Upper lobe of left lung (tissue), 6 donors: ENCODE measurements at places on chromosomes 1 and 21. TPM values are rescaled to one million over a fixed set of nuclear protein-coding genes. Genes with fewer than 3 reads are reported as not detected.

- DNase-seq = no peak
These were observed 267.9 kb downstream of the PTPRU start for GRCh38 chr1:29504196-29504595.

- no peak for DNase-seq
These were observed 78.0 kb downstream of the LBR start for GRCh38 chr1:225349826-225350225.

DNA sequence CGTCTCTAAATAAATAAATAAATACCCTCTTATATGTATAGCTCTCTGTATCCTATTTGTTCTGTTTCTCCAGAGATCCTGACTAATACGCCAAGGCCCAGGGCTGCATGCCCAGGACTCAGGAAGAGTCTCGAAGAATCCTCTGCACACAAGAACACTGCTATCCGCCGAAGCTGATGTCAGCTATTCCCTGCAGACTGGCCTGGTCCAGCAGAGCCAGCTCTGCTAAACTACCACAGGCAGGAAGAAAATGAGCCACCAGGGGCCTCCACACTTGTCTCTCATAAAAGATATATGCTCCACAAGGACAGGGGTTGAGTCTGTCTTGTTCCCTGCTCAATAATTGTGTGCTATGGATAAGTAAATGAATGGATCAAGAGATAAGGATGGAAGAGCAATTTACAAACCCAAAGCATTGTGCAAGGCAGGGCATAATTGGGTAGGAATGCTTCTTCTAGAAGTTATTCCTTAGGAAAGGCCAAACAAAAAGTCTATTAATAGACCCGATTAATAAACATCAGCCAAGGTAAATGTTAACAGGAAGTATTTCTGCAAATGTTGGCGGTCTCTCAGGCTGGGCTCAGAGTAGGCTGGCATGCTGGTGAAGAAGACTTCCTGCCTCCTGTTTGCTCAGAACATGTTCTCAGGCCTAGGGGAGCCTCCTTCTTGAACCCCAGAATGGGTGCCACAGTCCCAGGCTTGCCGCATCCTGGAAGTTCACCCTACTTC, 26.3 kb upstream of the MAN1C1 start:
- no peak for DNase-seq

- DNase-seq = peak; percentile 51
These were observed 72.3 kb downstream of the RUSC1 start for GRCh38 chr1:155392898-155393411.

DNA sequence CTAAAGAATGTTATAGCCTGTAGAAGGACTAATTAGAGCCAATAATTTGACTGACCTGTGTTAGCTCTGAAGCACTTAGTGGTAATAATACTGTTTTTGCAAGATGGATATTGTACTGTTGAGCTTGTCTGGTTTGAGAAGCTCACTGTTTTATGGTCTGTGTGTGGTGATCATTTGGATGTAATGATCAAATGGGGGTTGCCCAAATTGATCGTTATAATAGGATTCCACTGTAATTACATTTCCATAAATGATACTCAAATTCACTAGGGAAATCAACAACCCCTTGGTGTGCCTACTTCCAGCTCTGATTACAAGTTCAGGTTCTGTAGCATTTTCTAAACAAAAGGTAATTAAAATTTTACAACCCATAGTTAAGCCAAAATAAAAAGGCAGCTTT, 971.4 kb downstream of the TTLL7 start:
- no peak for DNase-seq

Gene KRTAP7-1
- total RNA-seq = not detected

Gene SORT1
- total RNA-seq = 222 TPM

Gene SYT2
- total RNA-seq = not detected
